OCI-LY7 (cell line): ENCODE measurements at places on chromosomes 4 and X.

GRCh38 chr4:40255393-40256281, 58.8 kb downstream of the RHOH start:
- DNase-seq, result no peak

DNA sequence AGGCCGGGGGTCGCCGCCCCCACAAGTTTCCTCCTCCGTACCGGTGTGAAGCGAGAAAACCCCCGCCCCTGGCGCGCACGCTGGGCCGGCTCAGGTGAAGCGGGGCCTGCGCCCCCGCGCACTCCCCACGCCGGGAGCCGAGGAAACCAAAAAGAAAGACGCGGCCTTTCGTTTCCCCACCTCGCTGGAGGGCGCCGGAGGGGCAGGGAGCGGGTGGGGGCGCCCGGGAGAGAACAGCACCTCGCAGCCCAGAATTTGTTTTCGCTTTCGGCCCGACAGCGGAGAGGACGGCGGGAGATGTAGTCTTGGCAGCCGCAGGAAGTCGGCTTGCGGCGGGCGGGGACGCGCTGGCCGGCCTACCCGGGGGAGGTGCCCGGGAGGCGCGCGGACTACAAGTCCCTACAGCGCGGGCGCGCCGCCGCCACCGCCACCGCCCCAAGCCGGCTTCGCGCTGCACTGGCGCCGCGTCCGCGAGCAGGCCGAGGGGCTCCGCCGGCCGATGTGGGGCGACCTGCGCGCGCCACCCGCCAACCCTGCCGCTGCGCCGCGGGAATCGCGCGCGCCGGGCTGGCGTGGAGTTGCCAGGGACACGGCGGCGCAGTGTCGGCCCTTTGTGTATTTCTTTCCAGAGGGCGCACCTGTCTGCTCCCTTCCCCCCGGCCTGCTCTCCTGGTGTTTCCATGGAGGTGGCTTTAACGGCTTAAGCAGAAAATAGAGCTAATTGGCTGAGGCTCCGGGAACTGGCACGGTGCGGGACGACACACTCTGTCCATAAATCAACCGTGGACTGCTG, at the start of gene OTUD4:
OTUD4 (minus strand) TSS at position 292 of the 793 bp plus-strand sequence. CDS start 616 bp downstream, outside the sequence.
- DNase-seq, result peak; percentile 97

GRCh38 chr4:69126024-69126423, 29.8 kb downstream of the UGT2B7 start:
- DNase-seq, result no peak

- no peak for DNase-seq
Measured at GRCh38 chrX:123083924-123084323, 100.2 kb upstream of the GRIA3 start.

DNA sequence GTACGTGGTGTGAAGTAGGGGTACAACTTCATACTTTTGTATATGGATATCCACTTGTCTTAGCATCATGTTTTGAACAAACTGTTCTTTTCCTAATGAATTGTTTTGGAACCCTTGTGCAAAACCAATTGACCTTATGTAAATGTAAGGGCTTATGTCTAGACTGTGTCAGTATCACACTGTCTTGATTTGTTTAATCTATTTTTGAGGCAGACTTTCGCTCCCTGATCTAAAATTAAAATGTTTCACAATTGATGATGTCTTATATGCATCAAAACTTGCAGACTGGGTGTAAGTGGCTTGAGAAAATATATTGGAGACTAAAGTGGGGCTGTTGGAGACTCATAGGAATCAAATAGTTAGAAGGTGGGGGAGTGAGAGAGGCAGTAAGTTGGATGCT, 25.2 kb downstream of the REPS2 start:
- no peak for DNase-seq

GRCh38 chr4:68257719-68258118, 12.2 kb upstream of the TMPRSS11B start:
- DNase-seq, result no peak

DNA sequence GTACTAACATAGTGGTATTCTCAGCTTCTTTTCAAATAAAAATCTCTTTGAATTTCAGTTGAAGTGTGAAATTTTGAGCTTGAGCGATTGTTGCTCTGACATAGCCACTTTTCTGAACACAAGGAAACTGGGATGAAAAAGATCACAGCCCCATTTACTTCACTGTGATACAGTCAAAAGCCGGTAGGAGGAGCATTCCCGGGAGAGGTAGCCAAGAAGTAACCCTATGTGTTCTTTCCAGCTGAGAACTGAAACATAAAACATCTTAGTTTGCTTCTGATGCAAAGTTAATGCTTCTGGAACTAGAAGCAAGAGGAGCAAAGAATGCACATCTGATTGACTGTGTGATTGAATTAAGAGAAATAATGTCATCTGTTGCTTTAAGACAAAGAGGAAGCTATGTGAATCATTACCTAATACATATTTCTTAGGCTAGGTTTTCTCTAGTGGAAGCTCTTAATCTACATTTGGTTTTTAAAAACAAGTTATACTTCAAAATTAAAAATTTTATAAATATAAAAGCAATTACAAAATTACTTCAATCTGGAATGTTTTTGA, 88.3 kb upstream of the UNC5C start:
- DNase-seq, result no peak

- DNase-seq, result no peak
Measured at GRCh38 chrX:87017210-87017609, 500.4 kb upstream of the KLHL4 start.

GRCh38 chr4:13920901-13921300, 293.4 kb upstream of the BOD1L1 start:
- no peak for DNase-seq
